ENCODE measurements at places on chromosomes 1 and 21. TPM values are rescaled to one million over a fixed set of nuclear protein-coding genes. Genes with fewer than 3 reads are reported as not detected.

SASS6 gene
- total RNA-seq, result 10.5 TPM

AADACL4 gene
- not detected for total RNA-seq

KCNA3 gene
- not detected for total RNA-seq

SAMSN1 gene
- total RNA-seq, result not detected

RCSD1 gene
- total RNA-seq, result not detected

PEAR1 gene
- 0.49 TPM for total RNA-seq

Measured in A375 (cell line).